Stimulated activated CD4-positive, alpha-beta T cell treated with anti-CD3 and anti-CD28 coated beads, TNF-alpha, amount 100 ng/mL, for 1 hour (primary cell): ENCODE measurements at places on chromosomes 13 and 19.

GRCh38 chr13:113547238-113547971, 37.1 kb upstream of the TFDP1 start:
- DNase-seq: no peak

DNA sequence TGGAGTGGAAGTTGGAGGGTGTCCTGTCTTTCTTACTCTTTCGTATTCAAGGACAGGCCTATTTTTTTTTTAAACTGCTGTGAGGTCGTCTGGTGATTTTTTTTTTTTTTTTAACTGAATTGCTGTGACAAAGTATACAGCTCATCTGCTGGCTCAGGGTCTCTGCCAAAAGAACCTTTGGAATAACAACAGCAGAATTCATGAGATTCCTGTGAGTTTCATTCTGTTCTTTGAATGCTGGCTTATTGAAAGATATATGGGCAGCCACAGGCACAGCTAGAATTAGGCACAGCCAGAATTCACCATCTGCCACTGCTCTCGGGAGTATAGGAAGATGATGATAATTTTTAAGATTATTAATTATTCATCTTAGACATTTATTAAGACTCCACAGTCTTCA, 21.4 kb upstream of the FRY start:
- DNase-seq: no peak

DNA sequence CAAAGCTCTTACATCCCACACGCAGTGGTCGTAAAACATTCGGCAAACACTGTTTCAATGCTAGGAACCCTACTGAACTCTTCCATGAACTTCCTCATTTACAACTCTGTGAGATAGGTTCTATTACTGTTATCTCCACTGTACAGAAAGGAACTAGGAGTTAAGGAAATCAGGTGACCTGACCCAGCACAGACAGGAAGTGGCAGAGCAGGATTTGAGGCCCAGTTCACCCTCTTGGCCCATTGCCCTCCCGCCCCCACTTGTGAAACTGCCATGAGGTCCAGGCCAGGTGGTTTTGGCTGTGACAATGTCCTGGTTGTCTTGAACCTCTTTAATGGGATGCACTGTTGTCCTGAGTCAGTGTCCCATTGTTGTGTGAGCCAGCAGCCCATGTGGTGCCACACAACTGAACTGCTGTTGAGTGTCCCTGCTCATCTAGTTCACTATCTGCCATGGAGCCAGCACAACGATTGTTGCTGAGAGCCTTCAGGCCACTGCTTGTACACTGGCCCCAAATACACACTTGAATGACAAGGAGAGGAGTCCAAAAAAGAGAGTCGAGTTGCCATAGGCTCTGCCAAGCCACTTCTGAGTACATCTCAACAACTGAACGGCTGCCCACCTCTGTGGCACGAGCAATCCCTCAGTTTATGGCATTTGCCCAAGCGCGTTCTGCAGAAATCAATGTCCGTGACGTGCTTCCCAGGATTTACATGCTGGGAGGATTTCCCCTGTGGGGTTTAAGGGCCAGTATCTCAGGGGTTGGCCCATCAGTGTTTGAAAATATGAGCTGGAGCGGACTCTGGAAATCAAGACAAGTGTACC, 484.6 kb downstream of the TSHZ3 start:
- no peak for DNase-seq

- no peak for DNase-seq
Measured at GRCh38 chr19:54551950-54552912, 21.4 kb upstream of the LILRA2 start.

GRCh38 chr19:14097532-14098151, 7.1 kb upstream of the SAMD1 start:
- DNase-seq: no peak

DNA sequence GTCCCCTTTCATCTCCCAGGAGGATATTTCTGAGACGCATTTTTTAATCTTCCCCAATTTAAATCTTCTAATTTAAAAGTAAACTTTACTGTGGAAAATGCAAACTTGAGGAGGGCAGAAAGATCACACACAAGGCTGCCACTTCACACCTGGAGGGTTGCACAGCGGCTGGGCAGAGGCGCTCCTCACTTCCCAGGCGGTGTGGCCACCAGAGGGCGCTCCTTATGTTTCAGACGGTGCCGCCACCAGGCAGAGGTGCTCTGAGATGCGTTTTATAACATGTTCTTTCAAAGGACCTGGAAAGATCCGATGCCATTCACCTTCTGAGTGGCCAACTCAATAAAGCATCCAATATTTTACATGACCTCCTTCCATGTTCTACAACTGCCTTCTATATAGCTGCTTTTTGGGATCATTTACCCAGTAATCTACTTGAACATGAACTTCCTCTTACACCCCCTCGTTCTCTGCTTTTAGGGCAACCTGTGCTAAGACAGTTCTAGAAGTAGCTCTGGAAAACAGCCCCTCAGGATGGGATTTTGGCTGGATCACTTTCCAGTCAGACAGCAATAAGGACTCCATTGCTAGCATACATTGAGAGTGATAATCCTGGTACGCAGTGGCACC, 14.8 kb upstream of the MTUS2 start:
- DNase-seq: no peak

GRCh38 chr19:31801611-31802010, 452.4 kb upstream of the TSHZ3 start:
- DNase-seq: no peak

DNA sequence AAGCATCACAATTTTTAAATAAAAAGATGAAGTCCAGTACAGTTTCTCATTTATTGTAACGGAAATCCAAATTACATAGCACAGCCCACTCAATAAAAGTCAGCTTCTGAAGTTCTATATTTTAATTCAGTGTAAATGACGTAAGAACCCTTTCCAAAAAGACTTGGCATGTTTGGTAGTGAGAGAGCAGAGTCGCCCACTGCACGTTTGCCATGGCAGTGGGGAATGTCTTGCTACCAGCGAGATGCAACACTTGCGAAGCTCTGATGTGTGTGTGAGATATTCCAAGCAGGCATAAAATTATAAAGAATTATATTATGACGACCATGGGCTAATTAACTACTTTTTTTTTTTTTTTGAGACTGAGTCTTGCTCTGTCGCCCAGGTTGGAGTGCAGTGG, 190.1 kb downstream of the SLC7A1 start:
- no peak for DNase-seq

- no peak for DNase-seq
Measured at GRCh38 chr13:100454876-100455275, 133.7 kb downstream of the GGACT start.

- no peak for DNase-seq
Measured at GRCh38 chr13:25180775-25181537, 8.9 kb upstream of the AMER2 start.

DNA sequence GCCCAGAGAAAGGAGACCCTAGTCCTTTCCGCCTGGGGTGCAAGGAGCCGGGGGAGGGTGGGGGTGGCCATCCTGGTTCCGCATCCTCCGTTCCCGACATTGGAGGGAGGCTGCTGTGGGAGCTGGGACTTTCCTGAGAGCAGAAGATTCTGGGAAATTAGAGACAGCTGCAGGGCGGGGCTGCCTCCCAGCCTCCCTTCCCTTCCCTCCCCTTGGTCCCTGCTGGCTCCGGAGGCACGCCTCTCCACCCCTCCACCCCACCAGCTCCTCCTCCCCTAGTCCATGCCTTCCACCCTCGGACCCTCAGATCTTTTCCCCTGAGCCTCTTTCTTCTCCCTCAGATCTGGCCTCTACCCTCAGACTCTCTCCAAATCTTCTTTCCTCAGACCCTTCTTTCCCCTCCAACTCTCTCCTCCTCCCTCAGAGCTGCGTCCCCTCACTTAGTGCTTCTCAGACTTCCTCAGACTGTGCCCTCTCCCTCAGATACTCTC, 3.1 kb upstream of the BCL3 start:
- DNase-seq: no peak

DNA sequence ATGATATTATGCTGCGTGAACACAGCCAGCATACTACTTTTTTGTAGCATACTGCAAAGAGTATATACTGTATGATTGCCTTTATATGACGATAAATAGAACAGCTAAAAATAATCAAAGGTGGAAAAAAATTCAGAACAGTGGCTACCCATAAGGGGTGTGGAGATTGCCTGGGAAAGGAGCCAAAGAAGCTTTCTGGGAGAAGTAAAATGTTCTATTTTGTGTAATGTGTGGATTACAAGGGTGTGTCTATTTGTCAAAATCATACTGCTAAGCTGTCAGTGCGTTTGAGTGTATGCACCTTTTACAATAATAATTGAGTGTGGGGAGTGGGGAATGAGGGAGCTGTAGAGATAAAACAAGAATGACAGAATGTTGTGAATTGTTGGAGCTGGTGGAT, 45.2 kb upstream of the MTIF3 start:
- DNase-seq: no peak

- DNase-seq: no peak
Measured at GRCh38 chr13:78826936-78827335, 168.0 kb upstream of the OBI1 start.

DNA sequence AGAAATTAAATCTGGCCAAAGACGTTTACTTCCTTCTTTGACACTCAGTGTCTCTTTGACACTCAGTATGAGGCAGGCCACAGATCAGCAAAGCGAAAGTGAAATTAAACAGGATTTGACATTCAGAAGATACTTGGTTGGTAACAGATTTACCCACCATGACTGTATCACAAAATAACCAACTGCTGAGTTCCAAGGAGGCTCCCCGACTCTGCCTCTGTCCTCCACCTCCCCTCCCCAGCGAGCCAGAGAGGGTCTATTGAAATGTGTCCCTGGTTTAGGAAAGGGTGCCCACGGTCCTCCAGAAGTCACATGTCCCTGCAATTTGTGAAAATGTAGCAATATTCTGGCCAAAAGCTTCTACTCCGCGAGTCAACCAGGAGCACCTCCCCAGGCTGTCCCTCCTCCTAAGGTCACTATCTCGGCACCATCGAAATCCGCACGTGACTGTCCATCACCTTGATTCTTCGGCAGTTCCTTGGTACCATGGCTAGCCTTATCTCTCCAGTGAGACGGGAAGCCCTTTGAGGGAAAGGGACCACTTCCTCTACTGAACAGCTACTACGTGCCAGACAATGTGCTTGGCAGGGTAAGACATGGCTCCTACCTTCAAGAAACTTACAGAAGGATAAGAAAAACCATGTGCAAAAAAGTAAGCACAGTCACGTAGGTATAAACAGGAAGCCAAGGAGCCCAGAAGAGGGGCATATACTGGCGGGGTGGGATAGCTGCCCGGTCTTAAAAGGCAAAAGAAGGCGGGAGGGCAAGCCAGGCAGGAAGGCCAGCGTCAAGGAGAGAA, 1.5 kb downstream of the N4BP2L1 start:
- DNase-seq: no peak

- DNase-seq: no peak
Measured at GRCh38 chr13:34340534-34340933, 522.6 kb downstream of the RFC3 start.

- DNase-seq: no peak
Measured at GRCh38 chr19:8545743-8546142, 31.5 kb downstream of the MYO1F start.

DNA sequence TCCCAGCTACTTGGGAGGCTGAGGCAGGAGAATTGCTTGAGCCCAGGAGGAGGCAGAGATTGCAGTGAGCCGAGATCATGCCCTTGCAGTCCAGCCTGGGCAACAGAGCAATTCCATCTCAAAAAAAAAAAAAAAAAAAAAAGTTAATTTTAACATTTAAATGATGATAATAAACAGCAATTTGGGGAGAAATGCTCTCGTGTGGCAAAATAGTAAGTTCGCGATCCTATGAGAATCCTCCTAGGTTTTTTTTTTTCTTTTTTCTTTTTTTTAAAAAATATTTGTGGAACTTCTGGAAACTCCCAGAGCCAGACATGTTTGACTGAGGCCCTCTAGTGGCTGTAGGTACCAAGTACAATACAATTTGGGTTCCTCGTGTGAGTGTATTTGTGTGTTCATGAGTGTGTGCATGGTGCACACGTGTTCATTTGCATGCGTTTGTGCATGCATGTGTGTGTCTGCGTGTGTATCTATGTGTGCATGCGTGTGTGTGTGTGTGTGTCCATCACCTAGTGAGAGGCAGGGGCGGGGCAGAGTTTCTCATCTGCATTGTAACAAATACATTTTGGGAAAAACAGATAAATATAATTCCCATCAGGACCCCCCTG, 31.2 kb downstream of the TMPRSS9 start:
- DNase-seq: no peak
